A172 (cell line): ENCODE measurements at places on chromosomes 2 and 18. TPM values are rescaled to one million over a fixed set of nuclear protein-coding genes. Genes with fewer than 3 reads are reported as not detected.

HOXD4 gene
- total RNA-seq: 0.77 and 3.9 TPM in 2 replicates

DPYSL5 gene
- total RNA-seq: 8.4 and 9.1 TPM in 2 replicates

YIPF4 gene
- 51.1 and 51.5 TPM in 2 replicates for total RNA-seq

DNA sequence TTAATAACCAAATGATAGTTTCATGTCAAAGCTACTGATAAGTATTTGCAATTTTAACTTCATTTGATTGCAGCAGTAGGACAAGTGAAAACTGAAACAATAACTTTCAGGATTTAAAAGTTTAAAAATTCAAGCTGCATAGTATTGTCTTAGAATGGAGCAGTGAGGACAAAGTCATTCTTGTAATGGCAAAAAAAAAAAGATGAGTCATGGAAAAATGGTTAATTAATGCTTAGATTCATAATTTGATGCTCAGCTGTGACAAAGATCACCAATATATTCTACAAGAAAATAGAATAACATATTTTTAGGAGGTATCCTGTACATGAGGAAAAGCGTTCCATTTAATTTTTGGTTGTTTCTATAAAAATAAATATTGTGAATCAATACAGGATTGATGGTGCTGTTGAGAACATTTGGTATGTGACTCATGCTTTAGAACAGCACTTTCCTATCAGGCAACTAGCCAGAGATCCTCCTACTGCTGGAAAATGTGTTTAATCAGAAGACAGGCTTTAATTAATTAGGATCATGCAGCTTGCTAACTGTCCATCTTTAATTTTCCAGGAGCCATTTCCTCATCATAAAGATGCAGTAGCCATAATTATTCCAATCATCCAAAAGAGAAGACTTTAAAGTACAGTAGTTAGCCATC, 239.0 kb upstream of the MMADHC start:
- DNase-seq: peak; percentile 8

- DNase-seq: peak; percentile 62
Measured at GRCh38 chr2:160492401-160493226, 993 bp downstream of the RBMS1 start.

GRCh38 chr2:43326101-43326825, 99.9 kb upstream of the ZFP36L2 start:
- no peak for DNase-seq

DNA sequence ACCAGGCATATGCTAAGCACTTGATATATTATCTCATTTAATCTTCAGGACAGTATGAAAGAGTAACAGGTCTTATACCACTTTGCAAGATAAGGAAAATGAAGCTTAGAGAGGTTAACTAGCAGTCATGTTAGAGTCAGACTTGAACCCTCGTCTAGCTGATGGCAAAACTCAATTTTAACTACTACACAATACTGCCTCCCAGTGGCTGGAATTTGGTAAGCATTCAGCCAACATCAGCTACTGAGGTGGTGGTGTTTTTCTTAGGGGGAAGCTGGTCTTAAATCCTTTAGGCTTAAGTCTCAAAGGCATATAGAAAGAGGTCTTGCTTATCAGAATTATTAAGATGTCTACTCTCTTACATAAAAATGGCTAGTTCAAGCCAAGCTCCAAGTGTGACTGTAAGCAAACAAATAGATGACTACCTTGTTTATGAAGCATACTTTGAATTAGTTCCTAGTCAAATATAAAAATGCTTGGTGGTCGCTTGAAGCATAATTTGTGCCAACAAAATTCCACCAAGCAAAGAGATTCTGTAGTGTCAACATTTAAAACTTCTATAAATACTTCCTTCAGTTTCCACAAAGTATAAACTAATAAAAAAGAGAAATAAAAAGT, 325.4 kb upstream of the FIGN start:
- peak; percentile 34 for DNase-seq

DNA sequence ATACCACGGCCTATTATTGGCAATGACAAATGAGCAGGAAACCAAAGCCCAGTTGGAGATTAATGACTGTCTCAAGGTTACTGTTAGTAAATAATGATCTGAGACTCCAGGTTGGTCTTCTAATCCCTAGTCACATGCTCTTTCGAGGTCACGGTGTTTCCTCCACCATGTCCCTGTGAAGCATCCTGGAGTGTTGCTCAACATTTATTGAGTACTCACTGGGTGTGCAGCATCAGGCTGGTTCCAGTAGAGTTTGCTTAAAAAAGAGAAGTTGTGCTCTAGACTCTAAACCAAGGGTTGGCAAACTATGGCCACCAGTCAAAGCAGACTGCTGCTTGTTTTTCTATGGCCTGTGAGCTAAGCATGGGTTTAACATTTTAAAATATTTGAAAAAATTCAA, 263.8 kb upstream of the ATP5MC3 start:
- DNase-seq: no peak

GRCh38 chr2:69053416-69053965, 40.5 kb downstream of the ANTXR1 start:
- DNase-seq: no peak

DNA sequence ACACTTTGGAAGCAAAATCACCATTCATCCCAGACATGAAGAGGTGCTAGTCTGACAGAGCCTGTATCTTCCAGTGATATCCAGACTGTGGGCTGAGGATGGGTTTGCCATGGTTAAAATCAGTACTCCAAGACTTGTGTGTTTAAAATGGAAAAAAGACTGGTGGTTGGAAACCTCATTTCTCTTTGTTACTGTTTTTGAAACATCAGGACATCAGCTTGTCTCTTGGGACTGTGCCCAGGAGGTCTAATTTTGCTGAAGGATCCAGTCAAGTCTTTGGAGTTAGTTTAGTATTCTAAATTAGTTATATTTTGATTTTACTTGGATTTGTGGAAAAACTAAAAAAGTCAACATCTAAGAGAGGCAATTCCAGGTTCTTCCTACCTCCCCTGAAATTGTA, 578.4 kb downstream of the PLCL1 start:
- no peak for DNase-seq

GRCh38 chr2:217858519-217859491, 144.0 kb downstream of the TNS1 start:
- peak; percentile 38 for DNase-seq

GRCh38 chr18:61892683-61893308, at the start of gene RNF152:
Gene RNF152, minus strand, starts transcription at chr18:61893007. Its CDS starts 76,544 bp downstream, at chr18:61816463.
- no peak for DNase-seq

GRCh38 chr2:120545521-120546047, 190.1 kb upstream of the GLI2 start:
- DNase-seq: no peak

DNA sequence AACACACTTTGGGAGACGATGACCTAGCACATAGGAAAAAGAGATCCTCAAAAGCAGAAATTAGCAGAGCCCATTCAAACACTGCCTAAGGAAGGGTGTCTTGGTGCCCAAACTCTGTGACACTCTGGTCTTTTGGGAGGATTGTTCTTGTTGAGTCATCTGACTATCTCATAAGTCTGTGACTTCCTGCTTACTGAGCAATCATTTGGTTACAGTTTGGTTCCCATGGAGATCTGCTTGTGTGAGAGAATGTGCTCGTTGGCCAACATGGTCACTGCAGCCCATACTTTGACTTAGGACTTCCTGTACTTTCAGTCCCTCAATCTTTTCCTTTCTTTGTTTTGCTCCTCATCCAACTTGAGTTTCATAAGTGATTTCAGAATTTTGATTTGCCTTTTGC, 602.9 kb downstream of the NYAP2 start:
- peak; percentile 74 for DNase-seq

DNA sequence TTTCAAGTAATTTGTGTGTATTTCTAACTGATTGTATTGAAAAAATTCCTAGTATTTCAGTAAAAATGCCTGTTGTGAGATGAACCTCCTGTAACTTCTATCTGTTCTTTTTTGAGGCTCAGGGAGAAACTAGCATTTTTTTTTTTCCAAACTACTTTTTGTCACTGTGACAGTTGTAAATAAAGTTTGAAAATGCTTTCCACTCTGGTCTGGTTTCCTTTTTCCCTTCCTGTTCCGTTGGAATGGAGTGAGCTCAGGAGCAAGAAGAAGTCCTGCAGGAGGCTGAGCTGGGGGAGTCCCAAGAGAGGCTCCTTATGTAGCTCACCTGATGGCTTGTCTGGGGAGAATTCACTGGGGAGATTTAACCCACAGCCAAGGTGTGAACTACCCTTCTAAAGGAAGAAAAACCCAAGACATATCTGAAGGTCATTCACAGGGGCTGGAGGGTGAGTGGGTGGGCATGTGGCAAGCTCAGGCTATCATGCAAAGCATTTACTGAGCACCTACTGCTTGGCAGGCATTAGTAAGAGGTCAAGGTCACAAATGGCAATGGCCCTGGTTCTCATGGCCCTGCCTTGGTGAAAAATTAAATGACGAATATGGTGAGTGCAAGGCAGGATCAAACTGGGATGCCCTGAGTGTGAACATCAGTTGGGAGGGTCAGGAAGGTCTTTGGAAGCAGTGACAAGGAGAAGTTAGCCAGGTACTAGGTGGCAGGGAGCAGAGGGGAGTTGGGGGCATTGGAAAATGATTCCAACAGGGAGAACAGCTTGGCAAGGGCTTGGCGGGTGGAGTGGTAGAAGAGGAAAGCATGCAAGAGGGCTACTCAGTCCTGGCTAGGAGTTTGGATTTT, 28.7 kb downstream of the LBH start:
- DNase-seq: no peak
